ENCODE measurements at places on chromosomes 6 and 20.
A peak's percentile ranks its signal among the peaks of the same experiment; 100 is the strongest.

DNA sequence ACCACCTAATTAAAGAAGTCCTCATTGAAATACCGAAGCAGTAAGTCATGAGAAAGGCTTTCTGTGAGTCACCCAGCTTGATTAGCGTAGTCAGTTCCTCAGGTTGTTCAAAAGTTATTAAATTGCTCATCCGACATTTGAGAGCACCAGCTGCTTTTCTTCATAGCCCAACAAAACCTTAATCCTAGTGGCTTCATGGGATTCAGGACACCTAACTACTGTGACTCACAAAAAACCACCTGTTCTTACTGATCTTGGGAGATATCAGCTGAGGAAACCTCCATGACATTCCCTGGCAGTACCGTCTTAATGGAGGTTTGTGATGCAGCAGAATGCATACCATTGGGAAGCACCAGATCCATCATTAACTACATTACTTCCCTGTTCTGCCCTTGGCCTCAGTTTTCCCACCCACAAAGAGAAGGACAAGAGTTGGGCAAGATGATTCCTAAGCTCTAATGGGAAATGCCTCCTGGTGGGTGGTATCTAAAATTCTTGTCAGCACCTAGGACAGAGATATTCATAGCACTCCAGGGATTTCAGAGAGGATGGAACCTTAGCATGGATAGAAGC is 103.8 kb downstream of the KHDC1L start:
- peak; percentile 76 for DNase-seq

GRCh38 chr6:118524686-118525085 is 23.4 kb upstream of the PLN start:
- no peak for DNase-seq

DNA sequence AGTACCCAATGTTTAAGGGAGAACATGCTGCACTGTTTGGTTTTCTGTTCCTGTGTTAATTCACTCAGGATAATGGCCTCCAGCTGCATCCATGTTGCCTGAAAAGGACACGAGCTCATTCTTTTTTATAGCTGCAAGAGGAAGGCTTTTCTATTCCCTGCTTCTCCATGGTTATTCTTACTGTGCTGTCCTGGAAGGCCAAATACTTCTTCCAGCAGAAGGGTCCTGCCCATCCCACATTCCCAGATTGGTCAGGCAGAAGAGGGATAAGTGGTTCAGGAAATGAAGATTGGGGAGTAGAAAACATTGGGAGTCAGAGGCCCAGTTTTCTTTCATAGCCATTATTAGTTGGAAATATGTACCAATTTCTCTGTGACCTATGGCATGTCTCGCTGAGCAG is 122.4 kb downstream of the TCP11 start:
- DNase-seq, result no peak

DNA sequence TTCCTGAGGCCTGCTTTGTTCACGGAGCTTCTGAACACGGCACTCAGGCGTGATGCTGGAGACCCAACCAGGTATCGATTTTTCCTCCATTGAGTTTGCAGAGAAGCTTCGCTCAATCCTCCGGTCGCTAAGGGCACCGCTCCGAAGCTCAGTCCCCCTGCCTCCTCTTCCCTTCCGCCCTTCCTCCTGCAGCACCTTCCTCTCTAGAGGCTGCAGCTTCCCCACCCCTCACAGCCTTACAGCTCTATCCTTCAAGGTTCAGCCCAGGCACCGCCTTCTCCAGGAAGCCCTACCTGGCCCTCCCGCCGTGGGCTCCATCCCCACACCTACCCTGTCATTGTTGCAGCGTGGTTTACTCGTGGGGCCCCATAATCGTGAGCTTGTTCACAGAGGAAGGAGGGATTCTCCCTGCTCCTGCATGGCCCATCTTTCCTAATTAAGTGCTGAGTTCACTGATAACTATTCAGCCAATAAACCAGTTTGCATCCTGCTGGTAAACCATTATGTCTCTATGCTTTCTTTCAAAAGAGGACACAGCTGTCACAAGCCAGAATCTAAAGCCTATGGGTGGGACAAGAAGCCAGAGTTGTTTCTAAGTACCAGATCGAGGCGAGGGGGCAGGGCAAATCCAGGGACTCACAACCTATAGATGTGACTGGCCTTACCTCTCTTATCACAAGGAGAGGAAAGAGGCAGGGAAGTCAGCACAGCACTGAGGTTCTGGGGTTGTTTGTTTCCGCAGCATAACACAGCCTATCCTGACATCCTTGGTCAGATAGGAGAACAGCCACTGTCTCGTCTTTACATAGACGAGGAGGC is 152.0 kb downstream of the GRM4 start:
- no peak for DNase-seq

DNA sequence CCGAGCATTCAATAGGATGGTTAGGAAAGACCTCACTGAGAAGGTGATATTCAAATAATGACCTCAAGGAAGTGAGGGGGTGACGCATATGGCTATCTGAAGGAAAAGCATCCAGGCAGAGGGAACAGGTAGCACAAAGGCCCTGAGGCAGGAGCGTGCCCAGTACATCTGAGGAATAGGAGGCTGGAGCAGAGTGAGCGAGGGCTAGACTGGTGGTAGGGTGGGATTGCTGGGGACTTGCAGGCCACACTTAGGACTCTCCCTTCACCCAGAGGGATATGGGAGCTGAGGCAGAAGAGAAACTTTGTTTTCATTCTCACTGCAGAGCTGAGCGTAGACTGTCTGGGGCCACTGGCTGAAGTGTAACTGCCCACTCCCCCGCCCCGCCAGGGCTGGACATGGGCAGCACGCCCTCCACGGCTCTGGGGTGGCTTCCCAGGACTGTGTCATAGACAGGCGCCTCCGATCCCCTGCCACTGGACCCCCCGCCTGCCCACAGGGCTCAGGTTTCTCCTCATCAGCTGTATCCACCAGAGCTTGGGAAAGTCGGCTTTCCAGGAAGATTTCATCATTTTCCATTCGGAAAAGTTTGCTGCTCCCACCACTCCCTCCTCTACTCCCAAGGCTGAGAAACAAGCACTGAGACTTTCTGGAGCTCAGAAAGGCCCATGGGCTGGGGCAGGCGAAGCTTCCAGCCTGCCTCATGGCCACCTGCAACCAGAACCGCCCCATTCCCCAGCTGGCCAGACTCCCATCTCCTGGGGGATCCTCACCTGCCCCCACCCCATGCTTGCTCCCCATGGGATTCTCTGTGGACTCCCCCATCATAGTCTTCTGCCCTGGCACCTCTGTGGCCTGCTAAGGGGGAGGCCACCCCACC is 142.6 kb downstream of the MRPL14 start:
- DNase-seq, result no peak

GRCh38 chr20:11880680-11881079 is 37.0 kb upstream of the BTBD3 start:
- no peak for DNase-seq

GRCh38 chr6:138569970-138570724 is 70.9 kb upstream of the NHSL1 start:
- no peak for DNase-seq

DNA sequence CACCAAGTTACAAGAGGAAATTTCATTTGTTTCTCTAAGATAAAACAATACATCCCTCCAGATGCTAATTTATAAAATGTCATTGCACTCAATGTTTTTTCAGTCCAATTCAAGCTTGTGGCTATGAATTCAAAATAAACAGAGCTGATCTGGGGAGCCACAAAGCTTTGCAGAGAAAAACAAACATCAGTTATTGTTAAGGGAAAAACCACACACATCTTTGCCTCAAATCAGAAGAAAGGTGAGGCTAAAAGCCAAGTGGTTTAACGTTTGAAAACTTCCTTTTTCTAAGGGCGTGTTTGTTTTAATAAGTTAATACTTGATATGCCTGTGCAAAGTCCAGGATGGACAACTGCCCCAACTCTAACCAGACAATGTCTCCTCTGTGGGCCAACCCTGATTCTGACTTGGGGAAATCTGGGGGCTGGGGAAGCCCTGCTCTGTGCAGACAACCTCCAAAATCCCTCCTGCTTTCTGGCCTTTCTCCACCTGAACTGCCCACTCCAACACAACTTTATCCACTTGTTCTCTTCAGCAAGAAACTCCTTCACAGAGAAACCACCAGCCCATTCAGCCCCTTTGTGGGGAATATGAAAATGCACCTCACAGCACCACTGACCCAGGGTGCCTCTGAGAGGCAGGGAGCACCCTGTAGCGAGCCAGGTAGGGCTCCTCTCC is 44.6 kb upstream of the NT5E start:
- DNase-seq, result peak; percentile 29

- peak; percentile 57 for DNase-seq
Observed at GRCh38 chr6:30730601-30731435, 10.7 kb downstream of the TUBB start.
